Renal pelvis (tissue), 12 donors: ENCODE measurements at places on chromosomes 3 and 15. TPM values are rescaled to one million over a fixed set of nuclear protein-coding genes. Genes with fewer than 3 reads are reported as not detected.

COL6A6 gene
- 0.86 TPM for polyA plus RNA-seq

RNF13 gene
- polyA plus RNA-seq: 91.5 TPM

GOLGA6A gene
- not detected for polyA plus RNA-seq

DNA sequence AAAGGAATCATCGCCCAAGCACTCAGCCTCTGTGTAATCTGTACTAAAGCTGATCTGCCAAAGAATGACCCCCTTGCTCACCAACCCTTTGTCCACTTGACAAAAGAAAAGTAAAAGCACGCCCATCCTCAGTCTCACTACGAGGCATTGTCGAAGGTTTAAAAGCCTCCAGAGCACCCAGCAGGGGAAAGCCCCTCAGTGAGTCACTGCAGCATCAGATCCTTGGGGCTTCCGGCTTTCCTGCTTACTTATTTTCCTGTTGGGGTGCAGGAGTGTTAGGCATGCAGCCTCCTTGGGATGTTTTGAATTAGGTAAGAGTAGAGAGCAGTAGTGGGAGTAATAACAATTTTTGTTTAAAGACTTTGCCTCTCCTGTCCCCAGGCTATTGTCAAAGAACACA, 216.1 kb downstream of the MTHFS start:
- no peak for DNase-seq

- no peak for DNase-seq
Measured at GRCh38 chr3:95654570-95655362, 1159.6 kb upstream of the EPHA6 start.

DNA sequence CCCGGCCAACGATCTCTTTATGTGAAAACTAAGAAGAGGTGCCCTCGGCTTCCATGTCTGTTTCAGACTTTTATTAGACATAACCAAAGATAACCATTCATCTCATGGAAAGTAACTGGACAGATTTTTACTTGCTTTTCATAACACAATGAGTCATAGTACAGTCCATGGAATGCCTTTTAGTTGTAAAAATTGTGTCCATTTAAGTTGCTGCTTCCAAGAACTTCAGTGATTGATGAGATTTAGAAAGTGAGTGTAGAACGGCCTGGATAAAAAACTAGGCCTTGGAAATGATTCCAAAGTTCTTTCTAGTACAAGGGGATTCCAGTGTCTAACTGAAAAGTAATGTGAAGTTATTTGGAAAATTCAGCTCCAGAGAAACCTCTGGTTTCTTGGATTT, 10.8 kb downstream of the EIF2AK4 start:
- DNase-seq: no peak

DNA sequence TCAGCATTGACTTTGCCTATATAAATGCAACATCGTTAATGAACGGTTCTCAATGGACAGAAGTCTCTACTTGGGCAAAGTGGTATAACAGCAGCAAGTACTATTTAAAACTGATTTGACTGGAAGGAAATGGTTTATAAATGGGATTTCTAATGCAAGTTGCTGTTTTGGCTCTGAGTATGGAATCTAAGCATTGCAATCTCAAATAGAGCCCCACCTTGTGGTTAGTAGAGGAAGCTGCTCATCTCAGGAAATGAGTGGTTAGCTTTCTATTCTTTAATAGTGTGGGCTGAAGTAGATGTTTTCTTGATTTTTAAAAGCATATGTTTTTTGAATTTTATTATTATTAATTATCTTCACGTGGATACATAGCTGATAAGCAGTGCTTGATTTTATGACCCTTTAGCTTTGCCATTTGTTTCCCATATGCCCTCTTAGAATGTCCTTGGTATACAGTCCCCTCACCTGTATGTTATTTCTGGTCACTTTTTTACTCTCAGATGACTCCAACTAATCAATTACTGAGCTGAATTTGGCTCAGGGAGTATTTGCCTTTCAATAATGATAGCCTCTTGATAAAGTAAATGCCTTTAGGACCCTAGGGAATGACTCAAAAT, 67.1 kb downstream of the OXSM start:
- DNase-seq: no peak

B3GNT5 gene
- polyA plus RNA-seq: 22.6 TPM
